ENCODE measurements at places on chromosomes 2 and 18. TPM values are rescaled to one million over a fixed set of nuclear protein-coding genes. Genes with fewer than 3 reads are reported as not detected.
A peak's percentile ranks its signal among the peaks of the same experiment; 100 is the strongest.

- DNase-seq: peak; percentile 29
These were observed 181.3 kb downstream of the INSIG2 start for GRCh38 chr2:118269408-118270051.

- no peak for DNase-seq
These were observed 126.7 kb downstream of the BCL2 start for GRCh38 chr18:63192885-63193349.

MEIS1 gene
- 5.2 TPM for total RNA-seq

GPR39 gene
- total RNA-seq: 39.9 TPM

DNA sequence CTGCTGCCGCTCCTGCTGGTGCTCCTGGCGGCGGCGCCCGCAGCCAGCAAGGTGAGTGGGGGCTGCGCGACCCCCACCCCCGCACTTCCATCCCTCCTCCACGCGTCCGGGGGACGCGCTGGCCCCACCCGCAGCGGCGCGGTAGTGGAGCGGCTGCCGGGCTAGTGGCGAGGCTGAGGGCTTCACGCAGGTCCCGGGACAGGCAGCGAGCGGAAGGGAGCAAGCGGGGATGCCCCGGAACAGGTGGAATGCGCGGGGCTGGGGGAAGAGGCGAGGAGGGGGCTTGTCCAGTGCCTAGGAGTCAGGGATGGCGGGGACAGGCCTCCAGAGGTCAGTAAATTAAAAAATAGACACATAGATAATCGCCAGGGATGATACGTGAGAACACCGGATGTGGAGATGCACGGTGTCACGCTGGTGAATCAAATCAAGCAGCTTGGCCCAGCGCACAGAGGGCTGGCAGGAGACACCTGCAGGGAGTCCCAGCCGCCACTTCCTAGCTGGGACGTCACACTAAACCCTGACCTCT is 403 bp downstream of the COL4A3 start:
- DNase-seq: peak; percentile 31

DNA sequence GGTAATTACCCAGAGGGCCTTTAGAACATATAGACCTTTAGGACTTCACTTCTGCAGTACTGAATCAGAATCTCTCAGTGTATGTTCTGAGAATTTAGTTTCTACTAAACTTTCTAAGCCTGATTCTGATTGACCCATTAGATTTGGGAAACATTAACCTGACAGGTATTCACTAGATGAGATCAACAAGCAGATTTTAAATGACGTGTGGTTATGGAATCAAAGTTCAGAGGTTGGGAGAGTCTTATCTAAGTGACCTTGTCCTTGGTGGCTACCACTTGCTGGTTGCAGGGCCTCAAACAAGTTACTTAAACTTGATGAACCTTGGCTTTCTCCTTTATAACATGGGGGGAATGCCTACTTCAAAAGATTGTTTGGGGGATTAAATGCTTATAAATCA is 198.7 kb downstream of the PDE11A start:
- DNase-seq: no peak

CTNNA2 gene
- not detected for total RNA-seq

DNA sequence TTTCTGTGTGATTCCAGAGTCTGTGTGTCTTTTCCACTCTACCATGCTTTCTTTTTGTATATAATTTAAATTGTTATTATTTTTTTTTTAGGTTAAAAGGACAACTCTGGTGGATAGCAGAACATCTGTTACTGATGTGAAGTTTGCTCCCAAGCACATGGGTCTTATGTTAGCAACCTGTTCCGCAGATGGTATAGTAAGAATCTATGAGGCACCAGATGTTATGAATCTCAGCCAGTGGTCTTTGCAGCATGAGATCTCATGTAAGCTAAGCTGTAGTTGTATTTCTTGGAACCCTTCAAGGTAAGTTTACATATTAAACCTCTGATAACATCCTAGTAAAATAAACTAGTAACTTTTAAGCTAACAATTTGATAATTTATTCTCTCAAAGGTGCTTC is 15.3 kb downstream of the SEH1L start:
- DNase-seq: no peak

DNA sequence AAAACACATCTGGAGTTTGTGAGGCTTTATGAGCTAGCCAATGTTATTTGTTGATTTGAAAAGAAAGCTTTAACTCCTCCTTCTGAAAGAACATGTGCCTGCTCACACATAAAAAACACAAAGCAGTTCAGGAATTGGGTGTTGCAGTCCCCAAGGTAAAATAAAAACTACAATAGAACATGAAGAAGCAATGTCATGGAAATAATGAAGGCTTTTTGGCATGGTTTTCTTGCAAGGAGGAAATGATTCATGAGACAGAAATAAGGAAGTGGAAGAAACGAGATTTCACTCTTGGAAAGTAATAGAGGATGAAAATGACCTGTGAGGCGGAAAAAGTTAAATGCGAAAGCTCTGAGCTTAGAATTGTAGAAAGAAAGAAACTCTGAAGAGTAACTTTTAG is 81.1 kb downstream of the TRIB2 start:
- DNase-seq: peak; percentile 79

DNA sequence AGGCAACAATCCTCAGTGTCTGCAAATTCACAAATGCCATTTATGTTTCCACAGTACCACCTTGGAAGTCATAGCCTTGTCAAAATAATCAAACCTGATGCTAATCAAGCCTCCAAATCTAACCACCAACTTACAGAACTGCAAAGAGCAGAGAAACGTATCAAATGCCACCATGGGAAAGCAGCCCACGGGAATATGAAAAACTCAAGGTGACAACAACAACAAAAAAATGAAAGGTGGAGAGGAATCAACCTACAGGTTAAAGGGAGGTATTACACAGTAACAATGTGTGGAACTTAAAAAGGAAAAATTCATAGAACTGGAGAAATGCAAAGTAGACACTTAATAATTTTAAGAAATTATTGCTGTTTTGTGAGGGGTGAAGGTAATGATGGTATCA is 46.7 kb downstream of the CD226 start:
- no peak for DNase-seq

KRTCAP3 gene
- 0.48 TPM for total RNA-seq

GRCh38 chr2:127106457-127106990 is 430 bp downstream of the BIN1 start:
- DNase-seq: no peak

DNA sequence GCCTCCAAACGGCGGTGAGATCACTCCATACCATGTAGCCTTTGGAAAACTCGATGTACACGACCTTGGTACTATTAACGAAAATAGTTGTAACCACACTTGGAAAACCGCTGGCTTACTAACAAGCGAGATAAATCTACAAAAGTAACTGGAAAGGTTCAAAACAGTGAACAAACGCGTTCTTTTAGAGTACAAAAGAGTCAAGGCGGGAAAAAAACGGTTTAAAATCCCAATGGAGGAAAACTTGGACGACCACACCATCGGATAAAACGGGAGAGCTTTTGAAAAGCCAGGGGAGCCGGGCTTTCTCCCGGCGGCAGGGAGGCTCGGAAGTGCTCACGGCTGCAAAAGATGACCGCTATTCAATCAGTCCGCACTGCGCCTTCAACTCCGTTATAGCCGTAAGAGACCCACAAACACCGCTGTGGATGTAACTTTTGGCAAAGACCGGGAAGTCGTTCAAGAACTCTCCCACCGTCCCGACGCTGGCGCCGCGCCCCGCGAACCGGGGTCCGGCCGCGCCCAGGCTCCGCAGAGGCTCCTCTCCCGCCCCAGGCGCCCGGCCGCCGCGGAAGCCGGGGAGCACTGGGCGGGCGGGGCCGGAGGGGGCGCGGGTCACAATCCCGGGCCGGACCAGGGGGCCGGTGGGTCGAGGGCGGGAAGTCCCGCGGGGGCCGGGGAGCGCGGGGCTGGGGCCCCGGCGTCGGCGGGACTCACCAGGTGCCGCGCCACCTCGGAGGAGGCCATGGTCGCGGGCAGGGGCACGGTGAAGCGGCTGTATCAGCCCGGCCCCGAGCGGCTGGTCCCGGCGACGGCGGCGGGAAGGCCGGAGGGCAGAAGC is 465 bp downstream of the SEPTIN10 start:
- DNase-seq: peak; percentile 74

DNA sequence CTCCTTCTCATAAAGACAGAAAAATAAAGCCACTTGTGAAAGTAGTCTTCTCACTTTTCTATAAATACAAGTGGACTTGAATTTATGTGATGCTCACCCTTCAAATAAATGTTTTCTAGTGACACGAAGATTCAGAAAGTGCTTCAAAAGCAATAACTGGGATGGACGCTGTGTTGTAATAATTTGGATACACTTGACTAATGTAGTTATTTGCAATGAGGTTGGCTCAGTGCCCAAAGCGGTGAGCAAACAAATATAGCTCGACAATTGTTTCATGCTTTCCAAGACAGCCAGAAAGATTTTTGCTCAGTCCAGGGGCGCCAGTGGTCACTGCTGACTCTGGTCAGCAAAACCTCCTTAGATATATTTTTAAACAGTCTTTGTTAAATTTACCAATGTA is 278.6 kb upstream of the KLHL14 start:
- no peak for DNase-seq

- DNase-seq: no peak
These were observed 4.2 kb upstream of the GRB14 start for GRCh38 chr2:164625378-164625971.

LOXL3 gene
- total RNA-seq: 93.6 TPM

TBR1 gene
- total RNA-seq: not detected

- DNase-seq: peak; percentile 11
These were observed 103.1 kb downstream of the UPP2 start for GRCh38 chr2:158204741-158205165.

DNA sequence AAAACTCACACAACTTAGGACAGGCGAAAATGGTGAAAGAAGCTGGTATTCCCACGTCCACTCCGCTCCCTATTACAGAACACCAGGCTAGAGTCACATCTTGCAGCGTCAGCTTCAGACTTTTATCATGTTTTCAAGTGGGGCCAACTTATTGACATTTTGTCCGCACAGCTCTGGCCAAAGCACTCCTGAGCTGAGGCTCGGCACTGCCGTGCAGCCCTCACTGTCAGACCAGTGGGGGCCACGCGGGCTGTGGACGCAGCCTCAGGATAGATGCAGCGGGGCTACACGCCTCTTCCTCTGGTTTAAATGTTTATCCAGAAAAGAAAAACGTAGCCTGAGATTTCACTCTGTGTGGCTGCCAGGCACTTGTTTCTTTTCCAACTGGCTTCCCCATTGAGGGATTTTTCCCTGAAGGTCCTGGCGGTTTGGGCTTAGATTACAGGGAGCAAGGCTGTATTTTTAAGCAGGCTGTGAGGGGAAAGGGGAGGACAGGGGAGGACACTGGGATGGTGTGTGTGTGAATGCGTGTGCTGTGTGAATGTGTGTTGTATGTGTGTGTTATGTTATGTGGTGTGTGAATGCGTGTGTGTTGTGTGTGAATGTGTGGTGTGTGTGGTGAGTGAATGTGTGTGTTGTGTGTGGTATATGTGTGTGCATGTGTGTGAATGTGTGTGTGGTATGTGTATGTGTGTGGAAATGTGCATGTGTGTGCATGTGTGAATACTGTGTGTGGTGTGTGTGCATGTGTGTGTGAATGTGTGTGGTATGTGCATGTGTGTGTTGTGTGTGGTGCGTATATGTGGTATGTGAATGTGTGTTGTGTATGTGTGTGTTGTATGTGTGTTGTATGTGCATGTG is 267.6 kb downstream of the DCDC2C start:
- no peak for DNase-seq

HOXD3 gene
- total RNA-seq: 1.6 TPM

MFSD2B gene
- not detected for total RNA-seq

DNA sequence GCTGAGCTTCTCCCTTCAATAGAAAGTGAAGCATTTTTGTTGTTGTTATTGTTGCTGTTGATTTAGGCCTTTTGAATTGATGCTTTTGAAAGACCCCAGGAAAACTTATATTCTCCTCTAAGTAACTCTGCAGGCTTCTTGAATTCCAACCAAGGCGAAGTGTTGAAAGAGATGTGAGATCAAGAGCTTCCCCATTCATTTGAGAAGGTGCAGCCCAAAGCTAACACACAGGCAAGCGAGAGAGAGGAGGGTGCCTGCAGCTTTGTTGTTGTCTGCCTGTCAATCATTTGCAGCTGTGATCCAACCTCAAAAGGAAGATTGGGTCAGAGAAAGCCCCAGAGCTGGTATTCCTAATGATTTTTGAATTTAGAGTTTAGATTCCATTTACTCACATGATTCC is 963.6 kb upstream of the CNTNAP5 start:
- no peak for DNase-seq

SERPINB3 gene
- total RNA-seq: not detected

DNA sequence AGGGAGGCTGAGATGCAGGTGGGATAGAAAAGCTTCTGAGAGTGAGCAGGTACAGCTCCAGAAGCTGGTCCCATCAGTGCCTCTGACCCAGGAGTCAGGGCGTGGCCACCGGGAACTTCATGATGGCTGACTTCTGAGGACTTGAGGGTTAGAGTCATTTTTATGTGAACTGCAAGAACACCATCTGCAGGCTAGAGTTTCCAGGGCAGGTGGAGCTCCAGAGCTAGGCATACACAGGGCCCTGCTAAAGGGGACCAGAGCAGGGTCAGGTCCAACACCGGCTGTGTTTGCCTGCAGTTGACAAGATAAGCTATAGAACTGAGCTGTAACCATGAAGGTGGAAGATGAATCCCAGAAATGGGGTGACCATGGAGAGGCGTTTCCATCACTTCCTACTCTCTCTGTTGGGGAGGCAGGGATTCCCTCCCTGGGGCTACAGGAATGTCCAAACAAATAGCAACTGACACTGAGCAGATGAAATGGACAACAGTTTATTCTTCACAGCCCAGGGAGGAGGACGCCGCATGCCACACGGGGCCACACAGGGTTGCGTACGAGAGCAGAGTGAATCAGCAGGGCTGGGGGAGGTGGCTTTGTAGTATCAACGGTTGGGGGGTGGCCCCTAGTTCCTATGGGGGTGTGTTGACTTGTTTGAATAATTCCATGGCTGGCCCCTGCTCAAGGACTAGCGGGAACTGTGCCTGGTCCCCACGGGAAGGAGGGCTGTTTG is 77.6 kb upstream of the ZNF516 start:
- DNase-seq: no peak

DNA sequence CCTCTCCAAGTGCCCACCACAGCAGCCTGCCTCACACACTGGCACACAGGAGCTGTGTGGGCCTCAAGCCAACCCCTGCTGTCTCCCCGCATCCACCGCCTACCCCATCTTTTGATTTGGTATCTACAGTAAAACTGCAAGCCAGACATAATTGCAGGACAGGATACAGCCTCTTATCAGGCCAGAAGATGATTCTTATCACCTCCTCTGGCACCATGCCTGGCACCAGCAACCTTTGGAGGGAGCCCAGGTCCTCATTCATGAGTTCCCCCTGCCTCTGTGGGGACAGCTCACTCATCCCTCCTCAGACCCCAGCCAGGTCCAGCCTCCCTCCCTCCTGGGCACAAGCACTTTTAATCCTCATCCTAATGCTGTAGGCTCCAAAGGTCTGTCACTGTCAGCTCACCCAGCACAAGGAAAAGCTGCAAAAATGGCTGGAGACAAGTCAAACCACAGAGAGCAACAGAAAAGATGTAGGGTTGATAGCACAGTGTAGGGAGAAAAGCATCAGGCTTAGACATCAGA is 9.7 kb downstream of the RAB11FIP5 start:
- peak; percentile 39 for DNase-seq

GRB14 gene
- not detected for total RNA-seq

GRCh38 chr2:12083713-12084419 is 337.4 kb downstream of the LPIN1 start:
- no peak for DNase-seq

PDE1A gene
- total RNA-seq: 0.36 TPM

Measured in RPMI7951 (cell line).